ENCODE measurements at places on chromosomes 1 and 21.
A peak's percentile ranks its signal among the peaks of the same experiment; 100 is the strongest.

- DNase-seq: no peak
Observed at GRCh38 chr1:240582953-240583352, 29.0 kb downstream of the GREM2 start.

- DNase-seq: no peak
Observed at GRCh38 chr1:248751142-248751541, 4.4 kb downstream of the LYPD8 start.

- no peak for DNase-seq
Observed at GRCh38 chr1:22001409-22001808, at the start of gene CELA3A. Gene CELA3A (plus strand): TSS chr1:22001657. CDS start chr1:22001675, 18 bp downstream.

DNA sequence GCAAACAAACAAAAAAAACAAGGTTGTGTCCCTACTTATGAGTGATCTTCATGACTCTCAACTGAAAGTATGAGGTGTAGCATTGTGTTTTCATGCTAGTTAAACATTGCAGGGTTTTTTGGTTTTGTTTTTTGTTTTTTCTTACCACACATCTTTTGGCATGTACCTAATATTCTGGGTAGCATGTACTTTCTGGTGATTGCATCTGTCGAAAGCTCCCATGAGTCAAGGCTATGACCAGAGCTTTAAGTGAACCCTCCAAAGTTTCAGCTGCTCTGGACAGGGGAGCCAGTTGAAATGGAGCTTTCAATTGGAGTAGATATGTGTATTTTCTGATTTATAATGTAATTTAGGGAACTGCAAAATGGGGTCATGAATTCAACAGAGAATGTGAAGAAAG, 115.5 kb downstream of the KCNK2 start:
- no peak for DNase-seq

DNA sequence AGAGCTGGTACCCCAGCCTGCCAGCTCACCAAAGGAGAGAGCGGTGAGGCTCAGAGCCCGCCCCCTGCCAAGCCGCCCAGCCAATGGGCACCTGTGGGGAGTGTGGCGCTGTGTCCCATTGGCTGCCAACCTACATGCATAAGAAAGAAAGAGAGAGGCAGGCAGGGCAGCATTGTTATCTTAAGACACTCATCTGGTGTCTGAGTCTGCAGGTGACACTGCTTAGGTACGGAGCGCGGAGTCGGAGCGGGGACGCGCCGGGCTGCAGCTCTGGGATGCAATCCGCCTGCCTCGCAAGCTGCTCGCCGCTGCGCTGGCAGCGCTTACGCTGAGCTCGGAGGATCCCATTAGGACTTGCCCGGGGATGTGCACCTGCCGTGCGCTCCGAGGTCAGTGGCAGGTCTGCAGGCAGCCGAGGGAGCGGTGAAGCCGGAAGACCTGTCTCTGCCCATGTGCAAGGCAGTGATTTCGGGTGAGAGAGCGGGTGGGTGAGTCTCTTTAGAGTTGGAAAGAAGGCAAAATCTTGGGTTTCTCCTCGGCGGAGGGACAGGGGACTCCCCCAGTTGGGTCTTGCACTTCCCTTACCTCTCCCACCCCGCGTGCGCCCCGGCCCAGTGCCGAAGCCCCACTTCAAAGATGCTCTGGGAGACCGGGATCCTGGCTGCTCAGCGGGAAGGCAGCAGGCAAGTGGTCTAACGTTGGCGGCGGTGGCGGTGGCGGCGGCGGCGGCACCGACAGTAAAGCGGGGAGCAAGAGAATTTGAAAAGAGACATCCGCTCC, at the start of gene BRINP2:
TSS of gene BRINP2 (plus strand) at position 203 of the 780 bp plus-strand sequence. CDS start 58,919 bp downstream, outside the sequence.
- peak; percentile 88 for DNase-seq
